SW480 (cell line): ENCODE measurements at places on chromosomes 2 and 18.

- DNase-seq = no peak
These were observed 842 bp upstream of the CKAP2L start for GRCh38 chr2:112765251-112765650.

GRCh38 chr2:150863691-150864090 is 376.2 kb upstream of the RND3 start:
- no peak for DNase-seq

DNA sequence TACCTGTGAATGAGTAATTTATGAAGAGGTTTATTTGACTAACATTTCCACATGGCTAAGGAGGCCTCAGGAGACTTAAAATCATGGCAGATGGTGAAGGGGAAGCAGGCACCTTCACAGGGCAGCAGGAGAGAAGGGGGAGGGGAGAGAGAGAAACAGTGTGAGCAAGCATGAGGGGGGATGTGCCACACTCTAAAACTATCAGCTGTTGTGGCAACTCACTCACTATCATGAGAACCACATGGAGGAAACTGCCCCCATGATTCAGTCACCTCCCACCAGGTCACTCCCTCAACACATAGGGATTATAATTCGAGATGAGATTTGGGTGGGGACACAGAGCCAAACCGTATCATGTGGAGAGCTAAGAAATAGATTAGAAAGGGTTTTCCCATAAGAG is 309.0 kb downstream of the RDH14 start:
- no peak for DNase-seq

- no peak for DNase-seq
These were observed 601 bp downstream of the WDR35 start for GRCh38 chr2:19989342-19989666.

DNA sequence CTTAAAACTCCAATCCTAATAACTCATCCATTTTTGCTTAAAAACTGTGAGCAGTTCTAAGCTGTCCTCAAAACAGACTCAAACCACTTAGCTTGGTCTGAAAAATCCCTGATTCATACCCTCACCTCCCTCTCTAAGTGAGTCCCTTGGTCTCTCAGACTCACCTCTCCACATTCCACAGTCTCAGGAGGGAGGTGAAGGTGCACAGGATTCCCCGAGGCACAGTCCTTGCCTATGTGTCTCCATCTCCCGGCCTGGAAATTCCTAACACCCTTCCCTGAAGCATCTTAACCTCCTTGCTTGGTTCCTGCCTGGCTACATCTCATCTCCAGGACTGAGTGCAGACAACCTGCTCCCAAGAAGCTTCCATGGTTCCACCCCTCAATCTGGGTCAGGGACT is 45.0 kb downstream of the CYRIA start:
- DNase-seq = no peak

- DNase-seq = no peak
These were observed 294.5 kb downstream of the PLCL1 start for GRCh38 chr2:198098918-198099317.

DNA sequence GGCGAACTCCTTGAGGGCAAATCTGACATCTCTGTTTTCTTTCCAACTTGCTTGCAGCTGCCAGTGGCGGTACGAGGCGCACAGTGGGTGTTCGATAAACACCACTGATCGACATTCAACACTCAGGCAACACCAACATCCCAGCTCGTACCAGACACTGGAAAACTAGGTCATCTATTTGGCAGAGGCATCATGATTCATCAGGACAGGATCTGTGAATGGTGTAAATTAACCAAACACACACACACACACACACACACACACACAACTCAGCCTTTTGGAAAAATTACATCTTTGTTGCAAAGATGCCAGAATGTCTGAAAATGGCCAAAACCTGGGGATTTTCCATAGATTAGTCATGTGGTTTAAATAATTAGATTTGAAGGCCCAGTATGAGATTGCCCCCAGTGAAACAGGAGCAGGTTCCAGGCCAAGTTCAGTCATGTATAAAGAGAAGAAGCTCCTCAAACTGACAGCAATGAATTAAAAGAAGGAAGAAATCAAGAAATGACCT is 150.5 kb upstream of the NCKAP5 start:
- no peak for DNase-seq

DNA sequence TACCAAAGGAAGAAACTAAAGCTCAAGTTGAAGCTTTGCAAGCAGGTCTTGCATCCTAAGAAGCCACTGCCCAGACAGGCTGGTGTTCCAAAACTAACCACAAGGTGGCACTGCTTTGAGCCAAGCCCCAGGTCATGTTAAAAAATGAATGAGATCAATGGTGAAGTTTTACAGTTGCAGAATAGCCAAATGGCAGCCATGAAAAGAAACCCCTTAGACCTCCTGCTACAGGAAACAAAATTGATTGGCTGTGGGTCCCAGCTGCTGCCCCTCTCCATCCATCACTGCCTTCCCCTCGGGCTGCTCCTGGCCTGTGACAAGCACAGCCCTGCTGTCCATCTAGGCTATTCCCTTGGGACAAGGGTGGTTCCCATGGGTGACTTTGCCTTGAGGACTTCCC is 20.7 kb upstream of the MREG start:
- peak; percentile 30 for DNase-seq

DNA sequence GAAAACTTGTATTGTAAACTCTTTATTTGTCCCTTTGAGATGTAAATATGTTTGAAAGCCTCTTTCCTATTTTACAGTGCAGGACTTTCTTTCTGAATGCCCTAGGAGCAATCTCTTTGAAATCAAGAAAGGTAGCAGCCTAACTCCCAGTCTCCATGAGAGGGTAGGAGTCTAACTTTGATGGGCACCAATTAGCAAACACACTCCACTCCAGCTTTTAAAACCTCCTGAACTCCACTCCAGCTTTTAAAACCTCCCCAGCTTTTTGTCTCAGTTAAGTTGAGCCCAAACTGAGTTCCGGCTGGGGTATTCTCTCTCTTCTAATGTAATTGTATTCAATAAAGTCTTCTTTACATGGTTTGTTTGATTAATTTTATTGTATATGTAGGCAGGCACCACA is 493.7 kb upstream of the CDH7 start:
- no peak for DNase-seq

GRCh38 chr2:119431976-119432850 is 559 bp downstream of the TMEM37 start:
- no peak for DNase-seq

DNA sequence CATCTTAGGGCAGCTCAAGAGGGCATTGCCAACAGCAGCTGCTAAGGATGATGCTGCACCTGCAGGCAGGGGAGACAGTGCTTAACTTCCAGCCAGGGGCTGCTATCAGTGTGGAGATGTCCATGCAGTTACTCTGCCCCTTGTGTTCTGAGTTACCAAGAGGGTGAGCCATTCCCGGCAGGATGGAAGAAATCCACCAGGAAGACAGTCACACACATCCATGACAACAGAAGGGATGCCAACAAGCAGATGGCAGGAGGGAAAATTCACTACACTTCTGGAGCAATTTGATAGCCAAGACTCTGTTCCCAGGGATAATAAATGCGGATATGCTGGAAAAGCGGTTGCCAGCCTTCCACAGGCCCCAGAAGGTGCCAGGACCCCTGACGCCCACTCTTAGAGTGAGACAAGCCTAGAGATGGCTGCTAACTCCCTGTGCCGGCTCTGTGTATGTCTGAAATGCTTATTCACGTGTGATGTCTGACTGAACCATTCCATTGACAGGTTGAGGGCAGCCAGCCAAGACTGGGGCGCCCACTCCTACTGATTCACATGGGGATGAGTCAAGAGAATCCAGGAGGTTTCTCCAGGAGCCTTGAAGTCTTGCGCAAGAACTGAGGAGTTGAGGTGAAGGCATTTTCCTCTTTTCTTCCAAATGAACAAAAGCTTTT is 24.5 kb downstream of the LOXHD1 start:
- DNase-seq = peak; percentile 1

- DNase-seq = no peak
These were observed 28.0 kb upstream of the NPAS2 start for GRCh38 chr2:100791936-100792308.

DNA sequence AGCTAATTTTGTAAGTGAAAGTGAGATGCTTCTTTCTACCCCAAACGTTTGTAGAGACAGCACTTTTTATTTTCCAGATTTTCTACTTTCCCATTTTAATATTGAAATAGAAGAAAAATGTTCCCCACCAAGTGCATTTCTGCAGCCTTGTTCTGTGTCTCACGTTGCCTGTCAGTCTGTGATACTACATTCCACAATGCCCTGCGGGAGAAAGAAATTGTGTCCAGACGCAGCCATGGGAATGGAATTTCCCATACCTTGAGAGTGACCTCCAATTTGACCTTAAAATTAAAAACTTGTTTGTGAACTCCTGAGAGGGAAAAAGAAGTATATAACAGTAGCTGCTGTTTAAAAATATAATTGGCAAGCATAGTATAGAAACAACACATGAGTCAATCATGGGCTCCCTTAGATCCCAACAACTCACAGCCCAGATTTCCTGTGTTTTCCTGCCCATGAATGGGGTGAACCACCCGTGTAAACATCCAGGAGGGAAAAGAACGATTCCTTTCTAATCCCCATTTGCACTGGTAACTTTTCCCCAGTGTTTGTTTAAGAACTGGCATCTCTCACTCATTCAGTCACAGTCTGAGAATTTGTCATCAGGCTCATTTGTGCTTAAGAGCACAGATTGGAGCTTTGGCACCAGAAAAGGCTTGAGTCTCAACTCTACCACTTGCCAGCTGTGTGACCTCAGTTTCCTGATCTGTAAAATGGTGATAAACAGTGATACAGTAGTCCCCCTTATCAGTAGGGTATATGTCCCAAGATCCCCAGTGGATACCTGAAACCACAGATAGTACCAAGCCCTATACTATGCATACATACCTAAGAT is 166.1 kb upstream of the ZNF521 start:
- no peak for DNase-seq

GRCh38 chr2:97712693-97713295 is 582 bp upstream of the ZAP70 start:
- no peak for DNase-seq

DNA sequence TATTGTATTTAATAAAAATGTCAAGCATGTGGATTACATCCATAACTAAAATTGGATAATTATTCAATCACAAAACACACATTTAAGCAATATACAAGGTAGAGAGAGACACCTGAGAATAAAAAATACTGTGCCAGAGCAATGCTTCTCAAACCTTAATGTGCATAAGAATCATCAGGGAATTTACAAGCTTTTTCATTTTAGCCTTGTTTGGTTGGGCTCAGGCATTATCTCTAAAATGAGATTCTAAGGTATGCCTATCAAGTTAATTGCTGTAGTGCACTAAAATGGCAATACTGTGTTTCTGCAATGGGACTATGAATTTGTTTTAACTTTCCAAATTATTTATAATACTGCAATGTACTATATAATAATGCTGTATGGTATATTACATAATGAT is 983 bp downstream of the MOB1A start:
- no peak for DNase-seq
